ENCODE measurements at places on chromosomes 3 and 15.
A peak's percentile ranks its signal among the peaks of the same experiment; 100 is the strongest.

DNA sequence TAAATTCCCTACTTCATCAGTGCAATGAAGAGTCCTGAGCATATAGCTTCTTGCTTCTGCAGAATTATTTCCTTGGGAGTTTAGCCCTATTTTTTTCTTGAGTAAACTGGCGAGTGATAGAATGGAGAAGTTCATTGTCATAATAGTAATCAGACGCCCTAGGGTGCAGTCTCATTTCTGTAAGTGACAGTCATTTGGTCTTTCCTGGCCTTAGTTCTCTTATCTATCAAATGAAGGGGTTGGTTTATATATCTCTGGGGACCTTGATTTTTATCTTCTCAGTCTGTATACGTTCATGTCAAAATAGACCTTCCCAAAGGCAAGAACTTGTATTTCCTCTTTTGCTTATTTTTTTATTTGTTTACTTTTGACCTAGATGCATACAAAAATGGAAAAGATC is 9.9 kb upstream of the ALPK3 start:
- no peak for DNase-seq

DNA sequence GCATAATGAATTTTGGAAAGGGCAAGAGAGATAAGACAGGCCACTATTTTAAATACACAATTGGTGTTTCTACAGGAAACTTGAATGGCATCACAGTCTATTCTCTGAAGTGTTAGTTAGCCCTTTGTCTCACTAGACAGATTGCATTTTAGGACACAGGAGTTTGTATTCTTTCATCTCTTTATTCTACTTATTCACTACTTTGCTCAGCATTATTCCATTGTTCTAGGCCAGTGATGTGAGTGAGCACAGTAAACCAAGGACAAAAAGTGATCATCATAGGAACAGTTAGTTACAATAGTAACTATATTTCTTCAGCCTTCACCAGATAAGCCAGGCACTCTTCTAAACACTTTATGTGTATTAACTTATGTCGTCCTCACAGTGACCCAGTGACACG is 150.2 kb upstream of the SLCO3A1 start:
- no peak for DNase-seq

- DNase-seq = no peak
These were observed 360.1 kb upstream of the THRB start for GRCh38 chr3:24854748-24855147.

- DNase-seq = peak; percentile 47
These were observed 2.5 kb upstream of the MST1R start for GRCh38 chr3:49906073-49906743.

- DNase-seq = no peak
These were observed 25.7 kb downstream of the DNAH12 start for GRCh38 chr3:57518276-57518915.

- no peak for DNase-seq
These were observed 110.4 kb downstream of the ADAMTSL3 start for GRCh38 chr15:83764201-83764838.

DNA sequence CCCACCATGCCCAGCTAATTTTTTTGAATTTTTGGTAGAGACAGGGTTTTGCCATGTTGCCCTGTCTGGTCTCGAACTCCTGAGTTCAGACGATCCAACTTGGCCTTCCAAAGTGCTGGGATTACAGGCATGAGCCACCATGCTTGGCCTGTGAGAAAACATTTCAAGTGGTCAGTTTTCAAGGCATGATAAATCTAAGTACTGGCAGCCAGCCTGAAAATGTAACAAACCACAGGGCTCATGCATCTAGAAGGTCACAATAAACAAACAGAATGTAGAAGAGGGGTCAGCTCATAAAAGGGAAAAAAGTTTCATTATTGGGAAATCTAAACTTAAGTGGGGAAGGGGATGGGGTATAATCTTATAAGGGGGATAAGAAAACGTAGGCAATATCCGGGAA is 39.9 kb downstream of the PPCDC start:
- no peak for DNase-seq

DNA sequence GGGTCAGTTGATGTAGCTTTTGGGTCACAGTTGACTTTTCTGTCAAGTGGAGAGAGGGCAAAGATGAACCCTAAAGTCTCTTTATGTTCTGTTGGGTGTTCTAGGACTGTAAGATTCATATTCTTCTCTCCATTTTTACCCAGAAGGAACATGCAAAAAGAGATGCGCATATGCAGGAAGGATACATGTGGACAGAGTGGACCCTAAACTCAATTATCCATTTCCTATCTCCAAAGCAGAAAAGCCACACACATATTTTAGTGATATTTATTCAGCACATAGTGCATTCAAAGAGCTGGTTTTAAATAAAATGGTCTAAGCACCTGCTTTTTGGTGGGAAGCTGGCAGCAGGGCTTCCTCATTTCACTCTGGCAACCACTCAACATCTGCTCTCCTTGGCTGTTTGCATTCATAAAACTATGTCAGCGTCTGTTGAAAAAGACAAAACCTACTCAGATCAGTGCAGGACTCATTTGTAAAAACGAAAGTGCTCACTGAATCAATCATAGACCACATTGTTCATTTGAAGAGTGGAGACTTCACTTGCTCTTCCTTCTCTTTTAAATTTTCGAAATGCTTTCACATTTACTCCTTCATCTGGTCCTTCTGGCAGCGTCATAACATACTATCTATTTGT is 96.6 kb downstream of the SEMA6D start:
- no peak for DNase-seq

- DNase-seq = no peak
These were observed 15.3 kb downstream of the SEC61A1 start for GRCh38 chr3:128067489-128067888.

DNA sequence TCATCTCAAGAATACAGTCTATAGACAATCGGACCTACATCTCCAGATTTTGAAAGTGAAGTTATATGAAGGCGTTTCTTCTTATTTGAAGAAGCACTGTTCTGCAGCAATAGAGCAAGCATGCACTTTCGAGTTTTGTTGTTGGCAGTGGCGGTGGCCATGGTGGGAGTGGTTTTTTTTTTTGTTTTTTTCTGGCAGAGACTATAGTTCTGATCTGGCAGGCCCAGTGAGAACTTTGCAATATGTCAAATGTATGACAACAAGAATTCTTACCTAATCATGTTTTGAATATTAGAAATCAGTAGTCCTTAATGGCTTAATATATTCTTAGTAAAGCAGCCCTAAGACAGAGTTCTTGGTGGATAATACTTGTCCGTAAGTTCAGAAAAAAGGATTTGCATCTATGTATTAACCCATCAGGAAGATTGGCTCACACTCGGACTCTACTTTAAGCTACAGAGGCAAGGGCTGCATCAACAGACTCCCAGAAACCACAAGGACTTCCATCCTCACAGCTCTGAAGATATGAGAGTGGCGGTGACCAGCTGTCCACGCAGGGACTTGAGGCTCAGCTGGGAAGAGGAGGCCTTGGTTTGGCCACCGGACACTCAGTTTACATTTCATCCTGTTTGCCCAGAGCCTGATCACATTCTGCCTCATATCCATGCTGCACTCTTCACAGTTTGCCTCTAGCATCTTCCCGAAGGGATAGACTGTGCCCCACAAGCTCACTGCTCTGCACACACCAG is 124.1 kb upstream of the THBS1 start:
- no peak for DNase-seq

DNA sequence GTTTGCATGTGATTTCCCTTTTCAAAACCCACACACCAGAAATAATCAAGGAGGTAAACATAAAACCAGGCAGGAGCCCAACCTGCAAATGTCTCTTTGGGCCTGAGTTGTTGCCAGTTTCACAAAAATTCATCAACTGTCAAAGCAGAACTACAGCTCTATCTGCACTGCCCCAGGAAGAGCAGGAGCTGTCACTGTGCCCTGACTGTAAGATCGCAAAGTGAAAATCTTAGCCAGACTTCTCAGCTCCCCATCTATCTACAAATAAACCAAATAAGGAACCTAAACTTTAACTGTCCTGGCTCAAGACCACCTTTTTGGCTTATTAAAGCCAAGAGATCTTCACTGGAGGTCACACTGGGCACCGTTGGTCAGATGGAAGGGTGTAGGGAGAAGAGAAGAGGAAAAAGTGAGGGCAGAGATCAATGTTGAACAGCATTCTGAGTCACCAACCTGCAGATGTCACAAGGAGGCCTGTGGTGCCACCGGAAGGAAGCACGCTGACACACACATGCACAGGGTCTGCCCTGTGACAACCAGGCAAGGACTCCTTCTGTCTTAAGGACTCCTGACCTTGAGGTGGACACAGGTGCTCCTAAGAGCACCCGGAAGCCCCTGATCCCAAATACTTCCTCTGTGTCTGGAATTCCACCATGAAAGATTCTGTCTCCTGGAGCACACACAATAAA is 58.7 kb downstream of the RPN1 start:
- DNase-seq = no peak

GRCh38 chr15:65785151-65785550 is 6.9 kb downstream of the DENND4A start:
- no peak for DNase-seq

DNA sequence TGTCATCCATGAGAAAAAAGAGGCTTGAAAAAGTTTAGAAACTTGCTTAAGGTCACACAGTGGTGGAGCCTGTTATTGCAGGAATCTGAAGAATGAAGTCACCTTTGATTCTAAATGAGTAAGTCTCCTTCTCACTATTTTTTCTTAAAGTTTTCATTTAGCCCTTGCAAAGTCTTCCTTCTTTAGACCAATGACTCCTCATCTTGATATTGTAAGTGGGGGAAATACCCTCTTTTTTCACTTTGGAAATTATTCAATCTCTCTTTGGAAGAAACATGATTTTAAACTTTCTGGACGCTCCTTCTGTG is 787 bp upstream of the SLMAP start:
- DNase-seq = no peak

GRCh38 chr3:65831733-65832425 is 206.8 kb downstream of the MAGI1 start:
- DNase-seq = no peak

All from right kidney (tissue), 9 donors.